AG20443 (cell line): ENCODE measurements at places on chromosomes 7 and 10.

DNA sequence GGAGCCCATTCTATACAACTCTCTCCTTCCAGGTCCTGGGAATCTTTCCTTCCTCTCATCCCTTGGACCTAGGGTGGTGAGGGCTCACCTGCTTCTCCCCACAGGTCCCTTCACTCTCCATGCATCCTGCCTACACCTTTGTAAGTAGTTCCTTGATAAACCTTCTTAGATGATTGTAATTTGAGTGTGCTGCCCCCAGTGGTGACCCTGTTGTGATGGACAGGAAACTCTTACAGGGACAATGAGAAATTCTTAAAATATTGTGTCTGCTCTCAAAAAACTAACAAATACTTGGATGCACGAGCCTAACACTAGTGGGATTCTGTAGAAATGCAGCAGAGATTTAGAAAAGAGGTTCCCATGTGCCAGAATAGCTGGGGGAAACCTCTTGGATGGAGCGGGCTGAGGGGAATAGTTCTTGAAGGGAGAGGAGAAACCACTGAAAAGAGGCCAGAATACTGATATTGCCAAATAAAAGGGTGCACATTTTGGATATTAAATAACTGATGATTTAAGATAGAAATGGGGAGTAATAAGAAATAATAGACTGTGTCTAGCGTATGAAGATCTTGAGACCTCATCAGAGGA, 6.7 kb upstream of the PAXIP1 start:
- no peak for DNase-seq

DNA sequence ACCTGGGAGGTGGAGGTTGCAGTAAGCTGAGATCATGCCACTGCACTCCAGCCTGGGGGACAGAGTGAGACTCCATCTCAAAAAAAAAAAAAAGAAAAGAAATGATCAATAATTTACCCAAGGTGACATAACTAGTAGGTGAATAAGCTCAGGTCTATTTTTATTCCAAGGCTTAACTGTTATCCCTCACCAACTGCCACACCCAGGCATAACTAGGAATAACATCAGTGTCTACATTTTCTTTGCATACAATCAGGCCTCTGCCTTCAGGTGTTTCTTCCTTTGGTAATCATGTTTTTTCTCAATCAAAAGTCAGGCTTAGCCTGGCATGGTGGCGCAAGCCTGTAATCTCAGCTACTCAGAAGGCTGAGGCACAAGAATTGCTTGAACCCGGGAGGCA, 26.6 kb downstream of the CPEB3 start:
- no peak for DNase-seq

- DNase-seq: no peak
Observed at GRCh38 chr10:59585046-59585700, 124.5 kb downstream of the SLC16A9 start.

DNA sequence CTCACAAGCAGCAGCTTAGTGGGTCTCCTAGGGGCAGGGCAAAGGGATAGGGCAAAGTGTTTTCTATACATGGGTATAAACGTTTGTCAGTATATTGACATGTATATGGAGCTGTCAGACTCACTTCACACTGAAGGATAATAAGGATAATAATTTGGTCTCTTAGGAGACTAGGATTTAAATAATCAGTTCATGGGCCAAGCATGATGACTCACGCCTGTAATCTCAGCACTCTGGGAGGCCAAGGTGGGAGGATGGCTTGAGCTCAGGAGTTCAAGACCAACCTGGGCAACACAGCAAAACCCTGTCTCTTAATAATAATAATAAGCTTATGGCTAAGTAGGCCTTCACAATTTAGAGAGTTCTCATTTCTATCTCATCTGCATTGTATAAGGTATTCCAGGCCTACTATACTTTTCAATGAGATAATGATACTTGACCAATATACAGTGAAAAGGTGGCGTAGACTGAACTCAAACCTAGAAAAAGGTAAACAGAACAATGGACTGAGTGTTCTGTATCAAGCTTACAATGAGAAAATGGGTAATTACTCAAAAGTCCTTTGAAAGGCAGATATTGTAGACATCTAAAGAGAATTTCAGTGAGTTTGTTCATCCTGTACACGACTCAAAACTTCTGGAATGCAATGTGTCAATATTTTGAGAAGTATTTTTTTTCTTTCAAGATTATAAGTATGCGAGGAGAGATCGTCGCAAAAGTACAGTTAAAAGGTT, 7.0 kb downstream of the GSAP start:
- no peak for DNase-seq

DNA sequence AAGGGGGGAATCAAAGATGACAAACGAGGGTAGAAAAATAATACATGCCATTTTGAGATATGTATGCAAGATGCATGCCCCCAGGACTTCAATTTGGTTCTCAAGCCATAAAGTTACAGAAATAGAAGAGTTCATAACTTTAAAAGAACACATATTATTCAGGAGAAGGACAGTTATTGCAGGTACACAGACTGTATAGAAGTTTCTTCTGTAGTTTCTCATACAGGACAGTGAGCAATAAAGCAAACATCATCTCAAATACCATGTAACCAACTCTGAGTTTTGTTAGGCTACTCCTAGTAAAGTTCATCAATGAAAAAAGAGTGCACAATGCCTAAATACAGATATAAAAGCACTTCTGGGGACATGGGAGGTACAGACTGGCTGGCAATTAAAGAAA, 226.6 kb downstream of the RELN start:
- DNase-seq: no peak
